ENCODE measurements at places on chromosomes 1 and 21.

DNA sequence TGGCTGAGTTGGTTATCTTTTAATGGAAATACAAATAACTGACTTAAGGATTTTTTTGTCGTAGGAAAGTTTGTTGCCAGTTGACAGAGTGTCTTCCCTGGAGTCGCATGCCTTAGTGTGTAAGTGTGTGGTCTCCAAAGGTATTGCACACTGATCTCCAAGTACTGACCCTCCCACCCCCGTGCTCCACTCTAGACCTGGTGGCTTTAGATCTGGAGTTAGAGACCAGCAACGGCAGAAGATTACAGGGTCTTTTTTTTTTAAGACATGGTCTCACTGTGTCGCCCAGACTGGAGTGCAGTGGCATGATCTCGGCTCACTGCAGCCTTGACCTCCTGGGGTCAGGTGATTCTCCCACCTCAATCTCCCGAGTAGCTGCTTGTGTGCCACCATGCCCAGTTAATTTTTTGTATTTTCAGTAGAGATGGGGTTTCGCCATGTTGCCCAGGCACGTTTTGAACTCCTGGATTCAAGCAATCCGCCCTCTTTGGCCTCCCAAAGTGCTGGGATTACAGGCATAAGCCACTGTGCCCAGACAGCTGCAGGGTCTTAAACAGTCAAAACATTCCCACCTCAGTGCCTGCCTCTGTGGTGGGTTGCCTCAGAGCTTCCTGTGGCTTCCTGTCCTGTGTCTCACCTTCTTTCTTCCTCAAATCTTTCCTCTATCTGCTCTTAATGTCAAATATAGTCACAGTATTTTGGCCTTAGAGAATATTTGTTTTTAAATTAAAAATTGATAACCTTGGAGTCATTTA lies 6.9 kb downstream of the TRAPPC10 start:
- DNase-seq = no peak

- no peak for DNase-seq
Observed at GRCh38 chr1:177124577-177125278, 39.8 kb downstream of the ASTN1 start.

DNA sequence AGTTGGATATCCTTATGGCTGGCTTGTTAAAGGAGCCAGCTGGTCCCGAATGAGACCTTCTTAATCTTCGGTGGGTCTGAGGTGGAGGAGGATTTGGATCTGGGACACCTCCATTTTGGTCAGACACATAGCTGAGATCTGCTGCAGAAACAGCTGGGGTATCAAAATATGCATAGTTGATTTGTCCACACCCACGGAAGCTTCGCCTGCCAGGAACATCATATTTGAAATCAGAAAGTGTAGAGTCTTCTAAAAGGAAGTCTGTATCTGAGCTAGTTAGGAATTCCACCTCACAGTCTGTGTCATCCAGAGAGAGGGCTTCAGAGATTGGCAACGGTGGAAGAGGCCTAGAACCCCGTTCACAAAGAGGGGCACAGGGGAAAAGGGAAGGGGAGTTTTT lies 12.3 kb downstream of the ERRFI1 start:
- DNase-seq = no peak

DNA sequence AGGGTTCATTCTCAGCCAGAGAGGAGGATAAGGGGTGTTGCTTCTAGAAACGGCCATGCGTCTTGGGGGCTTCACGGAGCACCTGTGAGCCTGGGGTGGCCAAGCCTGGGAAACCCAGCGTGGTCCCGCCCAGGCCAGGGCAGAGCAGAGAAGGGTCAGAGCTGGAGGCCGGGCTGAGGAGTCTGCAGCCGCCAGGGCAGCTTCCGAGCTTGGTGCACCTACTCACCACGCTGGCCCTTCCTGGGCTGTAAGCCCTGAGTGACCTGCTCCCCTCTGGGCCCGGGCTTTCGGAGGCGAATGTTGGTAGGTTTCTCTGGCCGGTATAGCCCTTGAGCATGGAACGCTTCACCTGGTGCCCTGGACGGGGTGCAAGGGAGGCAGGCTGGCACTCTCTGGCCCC lies 169.8 kb upstream of the ARHGEF16 start:
- no peak for DNase-seq

GRCh38 chr1:207423560-207424292 lies 30.4 kb upstream of the CR2 start:
- DNase-seq = no peak

- peak; percentile 53 for DNase-seq
Observed at GRCh38 chr1:46547481-46548383, 3.7 kb downstream of the KNCN start.

- no peak for DNase-seq
Observed at GRCh38 chr21:45285266-45285931, 2.3 kb downstream of the POFUT2 start.

DNA sequence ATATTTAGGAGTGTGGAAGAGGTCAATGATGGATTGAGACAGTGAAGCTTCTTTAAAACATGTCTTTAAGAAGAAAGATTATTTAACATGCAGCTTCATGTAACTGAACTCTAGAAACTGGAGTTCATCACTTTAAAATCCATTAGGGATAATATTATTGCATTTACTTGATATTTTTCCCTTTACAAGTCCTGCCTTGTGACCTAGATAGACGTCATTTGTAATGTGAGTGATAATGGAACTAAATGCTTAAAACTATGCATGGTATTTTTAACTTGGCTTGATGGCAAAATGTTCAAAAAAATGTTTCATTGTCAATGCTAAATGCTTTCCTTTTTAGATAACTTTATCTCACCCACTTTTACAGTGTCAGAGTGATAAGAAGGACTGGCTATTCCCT lies 723.7 kb downstream of the RWDD3 start:
- no peak for DNase-seq

DNA sequence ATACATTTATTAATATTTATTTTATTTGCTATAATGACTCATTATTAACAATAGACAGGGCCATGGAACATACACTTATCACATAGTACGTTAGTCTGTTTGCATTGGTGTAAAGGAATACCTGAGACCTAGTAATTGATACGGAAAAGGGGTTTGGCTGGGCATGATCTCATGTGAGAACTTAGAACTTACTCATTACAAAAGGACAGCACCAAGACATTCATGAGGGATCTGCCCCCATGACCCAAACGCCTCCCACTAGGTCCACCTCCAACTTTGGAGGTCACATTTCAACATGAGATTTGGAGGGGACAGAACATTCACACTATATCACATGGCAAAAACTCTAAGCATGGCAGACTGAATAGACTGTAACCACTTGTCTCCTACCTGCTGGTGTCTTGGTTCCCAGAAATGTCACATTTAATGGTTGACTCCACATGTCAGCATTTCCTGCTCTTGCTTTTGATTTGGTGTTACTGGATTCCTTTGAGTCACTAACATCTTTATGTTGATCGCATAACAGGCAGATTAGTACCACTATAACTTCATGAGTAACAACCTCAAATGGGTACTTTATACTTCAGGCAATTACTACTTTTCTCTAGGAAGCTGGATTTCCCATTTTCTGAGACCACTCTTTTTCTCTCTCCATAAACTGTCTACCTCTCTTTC lies 3.5 kb upstream of the C1orf116 start:
- DNase-seq = no peak

GRCh38 chr1:90798344-90798743 lies 81.2 kb upstream of the BARHL2 start:
- DNase-seq = no peak

- no peak for DNase-seq
Observed at GRCh38 chr1:209648346-209648745, 3.9 kb downstream of the LAMB3 start.

- DNase-seq = no peak
Observed at GRCh38 chr21:36858320-36858957, 108.0 kb downstream of the HLCS start.

DNA sequence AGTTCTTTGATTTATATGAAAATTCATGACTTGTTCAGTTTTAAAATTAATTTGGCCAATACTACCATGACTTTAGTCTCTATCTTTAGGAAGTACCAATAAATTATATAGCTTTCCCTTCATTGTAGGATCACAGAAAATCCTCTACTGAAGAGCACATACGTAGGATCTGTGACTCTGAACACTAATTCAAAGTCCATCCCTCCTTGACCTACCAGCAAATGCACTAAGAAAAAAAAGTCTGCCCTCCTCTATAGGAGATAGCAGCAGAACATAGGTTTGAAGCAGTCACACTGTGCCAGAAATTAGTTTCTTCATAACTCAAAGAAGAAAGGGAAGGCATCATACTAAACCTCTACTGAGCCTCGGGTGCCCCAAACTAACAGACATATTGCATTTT lies 16.5 kb downstream of the BRWD1 start:
- DNase-seq = no peak

DNA sequence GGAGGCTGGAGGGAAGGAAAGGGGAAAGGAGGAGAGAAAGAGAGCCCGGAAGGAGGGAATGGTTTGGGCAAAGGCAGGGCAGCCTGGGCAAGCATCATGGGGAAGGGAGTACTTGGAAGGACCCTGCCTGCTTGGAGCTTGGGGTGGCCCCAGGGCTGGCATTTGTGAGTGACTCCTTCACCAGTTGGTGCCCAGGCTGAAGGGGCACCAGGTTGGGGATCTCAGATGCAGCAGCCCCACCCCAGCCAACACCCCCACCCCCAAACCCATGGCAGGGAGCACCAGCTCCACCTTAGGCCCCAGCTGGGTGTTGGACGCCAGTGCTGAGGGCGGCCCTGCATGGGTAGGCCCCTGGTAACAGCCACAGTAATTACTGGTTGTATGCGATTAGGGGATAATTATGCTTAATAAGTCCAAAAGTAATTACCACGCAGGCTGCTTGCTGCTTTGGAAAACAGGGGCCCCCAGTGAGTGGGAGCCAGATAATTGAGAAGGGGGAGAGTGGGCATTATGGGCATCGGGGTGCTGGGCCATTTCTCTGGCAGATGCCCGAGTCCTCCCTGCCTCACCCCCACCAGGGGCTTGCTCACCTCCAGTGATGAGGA lies 78.3 kb downstream of the VWA5B1 start:
- DNase-seq = no peak

DNA sequence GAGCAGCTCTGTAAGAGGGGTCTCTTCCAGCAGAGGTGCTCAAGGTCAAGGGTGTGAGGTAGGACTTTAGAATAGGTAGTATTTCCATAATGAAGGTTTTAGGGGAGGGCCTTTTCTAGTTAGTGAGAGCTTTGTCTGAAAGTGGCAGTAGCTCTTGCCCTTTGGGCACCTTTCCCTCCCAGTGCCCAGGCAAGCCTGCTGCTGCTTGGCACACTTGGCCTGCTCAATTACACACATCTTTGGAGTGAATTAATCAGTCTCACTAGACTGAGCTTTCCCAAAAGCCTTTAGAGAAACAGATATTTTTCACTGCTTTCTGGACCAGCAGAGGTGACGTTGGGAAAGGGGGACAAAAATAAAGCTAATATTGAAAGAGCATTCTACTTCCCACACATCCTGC lies 48.0 kb downstream of the MAB21L3 start:
- no peak for DNase-seq

DNA sequence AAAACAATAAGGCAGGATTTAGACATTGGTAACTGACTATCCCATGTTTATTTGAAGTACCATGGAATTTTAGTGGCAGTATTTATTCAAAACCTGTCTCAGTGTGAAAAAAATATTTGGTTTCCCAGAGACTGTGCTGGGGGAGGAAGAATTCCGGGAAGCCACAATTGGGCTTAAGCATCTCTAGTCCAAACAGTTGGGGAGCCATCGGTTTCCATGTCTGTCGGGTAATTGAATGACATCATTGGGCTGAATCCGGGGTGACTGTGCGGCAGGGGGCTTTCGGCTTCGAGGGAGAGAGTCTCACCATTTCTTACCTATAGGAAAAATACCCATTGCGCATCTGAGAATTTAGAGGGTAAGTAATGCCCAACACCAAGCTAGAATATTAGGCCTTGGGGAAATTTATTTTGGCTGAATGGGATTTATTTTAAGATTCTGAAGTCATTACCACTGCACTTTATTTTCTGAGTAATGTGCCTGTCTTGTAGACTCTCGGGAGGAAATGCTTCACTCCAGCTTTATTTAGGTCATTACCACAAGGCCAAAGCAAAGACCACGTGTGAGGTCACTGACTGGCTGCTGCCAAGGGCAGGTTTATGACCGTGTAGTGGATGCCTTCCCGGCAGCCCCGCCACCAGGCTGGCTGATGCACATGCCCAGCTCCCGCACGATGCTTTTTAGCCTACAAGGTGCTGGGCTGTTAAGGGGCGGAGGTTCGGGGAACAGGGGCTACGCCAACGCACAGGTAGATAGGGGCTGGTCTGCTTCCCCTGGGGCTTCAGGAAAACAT lies 23.1 kb upstream of the UMODL1 start:
- DNase-seq = no peak

Measured in DMS153 (cell line).